ENCODE measurements at places on chromosomes 1 and 21.

DNA sequence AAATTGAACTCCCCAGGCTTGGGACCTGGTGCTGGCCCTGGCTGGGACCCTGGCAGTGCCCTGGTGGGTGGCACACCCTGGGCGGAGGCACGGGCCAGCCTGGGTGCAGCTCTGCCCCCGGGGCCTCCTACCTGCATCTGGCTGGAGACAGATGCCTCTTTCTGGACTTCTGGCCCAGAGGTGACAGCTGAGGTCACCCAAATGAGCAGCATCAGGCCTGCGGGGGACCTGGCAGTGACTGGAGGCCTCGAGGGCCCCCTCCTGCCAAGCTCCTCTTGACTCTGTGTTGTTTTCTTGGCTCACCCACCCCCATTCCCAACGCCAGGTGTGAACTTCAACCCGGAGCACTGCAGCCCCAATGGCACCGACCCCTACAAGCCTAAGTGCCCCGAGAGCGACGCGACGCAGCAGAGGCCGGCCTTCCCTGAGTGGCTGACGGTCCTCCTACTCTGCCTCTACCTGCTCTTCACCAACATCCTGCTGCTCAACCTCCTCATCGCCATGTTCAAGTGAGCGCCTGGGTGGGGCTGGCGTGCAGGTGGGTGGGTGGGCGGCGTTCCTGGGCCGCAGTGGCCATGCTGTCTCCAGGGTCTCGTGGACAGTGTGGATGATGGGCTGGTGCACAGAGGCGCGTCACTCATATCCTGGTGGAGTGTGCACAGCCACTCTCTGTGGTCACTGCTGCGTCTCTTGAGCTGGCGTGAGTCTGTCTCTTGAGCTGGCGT, 41.6 kb upstream of the LRRC3 start:
- no peak for DNase-seq

DNA sequence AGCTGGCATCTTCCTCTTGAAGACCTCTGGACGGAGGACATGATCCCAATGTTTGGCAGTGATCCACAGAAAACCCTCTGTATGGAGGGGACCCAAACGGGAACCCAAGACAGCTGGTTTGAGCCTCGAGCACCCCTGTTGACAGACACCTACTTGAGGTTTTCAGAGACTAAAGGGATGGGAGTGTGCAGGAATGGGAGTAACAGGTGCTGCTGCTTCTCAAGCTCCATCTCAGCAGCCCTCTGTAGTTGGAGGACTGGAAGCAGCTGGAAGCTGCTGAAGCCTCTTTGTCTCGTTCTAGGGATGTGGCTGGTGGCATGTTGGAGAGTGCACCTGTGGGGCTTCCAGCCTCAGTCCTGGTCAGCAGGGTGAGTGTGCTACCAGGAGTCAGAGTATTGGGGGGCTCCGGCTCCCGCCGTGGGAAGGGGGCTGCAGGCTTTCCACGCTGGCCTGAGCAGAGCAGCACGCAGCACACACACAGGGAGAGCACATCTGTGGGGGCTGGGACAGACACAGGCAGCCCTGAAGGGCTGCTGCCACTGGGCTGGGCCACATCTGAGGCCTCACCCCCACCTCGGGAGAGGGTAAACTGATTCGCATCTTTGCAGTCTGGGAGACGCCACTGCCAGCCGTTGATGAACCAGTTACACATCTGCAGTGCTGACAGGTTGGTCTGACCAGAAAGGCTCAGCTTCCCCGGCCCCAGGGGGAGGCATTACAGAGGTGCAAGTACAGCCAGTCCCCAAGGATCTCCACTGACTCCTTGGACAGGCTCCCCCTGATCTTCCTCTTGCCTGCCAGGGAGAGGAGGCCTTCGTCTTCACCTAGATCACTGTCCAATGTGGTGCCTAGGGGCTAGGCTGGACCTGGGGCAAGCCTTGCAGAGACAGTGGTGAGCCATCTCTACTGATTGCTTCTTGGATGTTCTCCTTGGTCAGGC, 56.6 kb downstream of the ADSS2 start:
- no peak for DNase-seq

- no peak for DNase-seq
These were observed 603.6 kb downstream of the NPHP4 start for GRCh38 chr1:5388622-5389021.

GRCh38 chr1:111880881-111881837, 108.3 kb downstream of the KCND3 start:
- DNase-seq = no peak

DNA sequence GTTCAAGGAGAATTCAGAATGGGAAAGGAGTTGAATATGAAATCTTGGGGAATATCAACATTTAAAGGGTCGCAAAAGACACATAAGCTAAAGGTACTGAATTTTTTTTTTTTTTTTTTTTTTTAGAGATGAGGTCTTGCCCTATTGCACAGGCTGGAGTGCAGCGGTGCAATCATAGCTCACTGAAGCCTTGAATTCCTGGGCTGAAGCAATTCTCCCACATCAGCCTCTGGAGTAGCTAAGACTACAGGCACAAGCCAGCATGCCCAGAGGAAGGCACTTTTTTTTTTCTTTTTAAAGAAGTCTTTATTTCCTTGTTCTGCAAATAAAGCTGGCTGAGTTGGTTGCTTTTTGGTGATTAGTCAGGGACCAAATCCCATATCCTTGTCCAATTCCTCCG, 44.1 kb upstream of the RAB3GAP2 start:
- no peak for DNase-seq

- no peak for DNase-seq
These were observed 30.2 kb upstream of the VPS26C start for GRCh38 chr21:37297364-37297763.

GRCh38 chr1:154208677-154209388, 2.7 kb upstream of the CFAP141 start:
- DNase-seq = no peak
